Mucosa of gallbladder (tissue), 1 donor: ENCODE measurements at places on chromosomes 6 and 20.
A peak's percentile ranks its signal among the peaks of the same experiment; 100 is the strongest.

- DNase-seq, result no peak
Observed at GRCh38 chr6:92568541-92568940, 850.8 kb downstream of the EPHA7 start.

- DNase-seq, result no peak
Observed at GRCh38 chr20:52402950-52403349, 211.4 kb upstream of the ZFP64 start.

DNA sequence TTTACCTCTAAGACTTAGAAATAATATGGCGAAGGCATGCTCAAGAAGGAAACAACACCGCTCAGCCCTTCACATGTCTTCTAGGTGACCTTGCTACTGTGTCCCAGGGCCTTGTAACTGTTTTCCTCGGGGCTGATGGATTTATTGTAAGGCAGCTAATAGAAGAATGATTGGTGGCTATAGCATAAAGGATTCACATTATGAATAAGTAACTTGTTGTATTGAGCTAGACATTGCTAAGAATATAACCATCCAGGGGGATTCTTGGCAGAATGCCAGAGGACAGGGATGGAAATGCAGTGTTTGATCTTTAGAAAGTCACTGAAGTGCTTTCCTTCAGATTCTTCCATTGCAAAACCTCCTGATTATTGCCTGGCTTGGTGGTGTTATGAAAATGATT is 54.9 kb downstream of the PLEKHG1 start:
- no peak for DNase-seq

DNA sequence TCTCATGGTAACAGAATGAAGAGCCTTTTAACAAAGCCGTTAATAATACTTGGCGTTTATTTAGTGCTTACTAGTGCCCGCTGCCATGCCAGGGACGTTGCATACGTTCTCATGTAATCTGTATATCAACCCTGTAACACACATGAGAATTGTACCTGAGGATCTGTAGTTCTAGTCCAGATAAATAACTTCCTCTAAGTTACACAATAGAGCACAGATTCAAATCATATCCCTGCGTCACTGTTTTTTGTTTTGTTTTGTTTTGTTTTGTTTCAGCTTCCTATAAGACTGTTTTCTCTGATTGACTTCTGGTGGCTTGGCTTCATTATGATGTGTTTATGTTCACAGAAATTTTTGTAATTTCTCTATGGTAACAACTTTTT is 553 bp downstream of the ZSCAN16 start:
- DNase-seq, result no peak

GRCh38 chr6:150144294-150144868 is 1.5 kb downstream of the PPP1R14C start:
- DNase-seq, result no peak

- DNase-seq, result no peak
Observed at GRCh38 chr6:131029626-131030297, 33.3 kb downstream of the EPB41L2 start.

DNA sequence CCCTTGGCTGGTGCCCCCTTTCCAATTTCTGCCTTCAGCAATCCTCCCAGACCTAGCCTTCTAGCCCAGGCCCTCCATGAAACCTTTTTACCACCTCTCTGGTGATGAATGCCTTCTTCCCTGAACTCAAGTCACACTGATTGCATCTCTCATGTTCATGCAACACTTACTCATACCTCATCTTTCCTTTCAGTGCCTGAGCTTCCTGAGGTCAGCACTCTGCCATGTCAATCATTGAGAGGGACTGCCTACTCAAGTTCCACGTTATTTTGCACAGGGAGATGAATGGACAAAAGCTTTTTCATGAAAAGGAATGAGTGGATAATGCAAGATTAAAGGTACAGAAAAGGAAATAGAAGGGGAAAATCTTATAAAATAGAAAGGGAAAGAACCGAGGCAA is 60.1 kb upstream of the PLEKHG1 start:
- no peak for DNase-seq

- DNase-seq, result no peak
Observed at GRCh38 chr6:44228836-44229235, 5.4 kb downstream of the SLC29A1 start.

- peak; percentile 77 for DNase-seq
Observed at GRCh38 chr6:105794239-105794638, 291.9 kb upstream of the PRDM1 start.

- DNase-seq, result no peak
Observed at GRCh38 chr6:4632421-4632820, 143.8 kb upstream of the CDYL start.

- no peak for DNase-seq
Observed at GRCh38 chr20:5430670-5431069, 113.9 kb upstream of the PROKR2 start.

GRCh38 chr6:41346441-41346840 is 11.0 kb downstream of the NCR2 start:
- no peak for DNase-seq

DNA sequence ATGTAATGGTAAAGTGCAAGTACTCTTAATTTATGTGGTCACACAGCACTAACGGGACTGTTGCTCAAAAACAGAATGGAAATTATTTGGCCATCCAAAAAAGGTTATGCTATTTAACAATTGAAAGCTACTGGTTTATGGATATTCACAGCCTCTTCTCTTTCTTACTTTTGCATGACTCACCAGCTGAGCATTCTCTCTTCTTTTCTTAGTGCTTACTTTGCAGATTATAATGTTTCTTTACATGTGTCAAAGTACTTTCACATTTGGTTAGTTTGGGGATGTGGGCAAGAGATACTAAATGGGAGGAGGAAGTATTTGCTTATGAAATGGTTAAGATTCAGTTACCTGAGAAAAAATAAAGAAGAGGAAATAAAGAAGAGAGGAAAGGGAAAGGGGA is 610.5 kb downstream of the HTR1B start:
- no peak for DNase-seq

GRCh38 chr6:116611056-116611455 is 5.2 kb upstream of the RSPH4A start:
- DNase-seq, result no peak

DNA sequence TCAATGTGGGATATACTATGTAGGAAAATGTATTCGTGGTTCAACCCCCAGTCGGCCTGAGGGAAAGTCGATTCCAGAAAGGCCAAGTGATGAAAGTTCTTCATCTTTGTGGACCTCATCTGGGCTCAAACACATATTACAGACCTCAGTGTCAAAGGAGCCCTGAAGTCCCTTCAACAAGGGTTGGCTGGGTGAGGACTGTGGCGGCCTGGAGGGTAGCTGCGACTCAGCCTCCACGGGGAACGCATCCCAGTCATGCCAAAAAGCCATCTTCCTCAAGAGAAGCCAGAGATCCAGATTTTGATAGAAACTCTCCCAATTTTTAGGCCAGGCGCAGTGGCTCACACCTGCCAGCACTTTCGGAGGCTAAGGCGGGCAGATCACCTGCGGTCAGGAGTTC is 158.6 kb upstream of the PTPN1 start:
- no peak for DNase-seq

DNA sequence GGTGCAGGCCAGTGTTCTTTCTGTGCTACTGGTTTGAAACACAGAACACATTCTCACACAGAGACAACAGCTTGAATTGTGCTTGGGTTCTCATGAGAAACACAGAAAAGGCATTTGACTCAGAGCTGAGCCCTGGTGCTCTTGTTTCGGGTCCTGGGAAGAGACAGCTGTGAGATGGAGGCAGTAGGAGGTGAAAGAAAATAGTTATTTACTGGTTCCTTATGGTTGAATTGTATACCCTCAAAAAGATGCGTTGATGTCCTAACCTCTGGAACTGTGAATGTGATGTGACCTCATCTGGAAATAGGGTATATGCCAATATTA is 87.1 kb upstream of the RPS6KA2 start:
- DNase-seq, result no peak
